Cerebellar nuclear complex (tissue), 1 donor: ENCODE measurements at places on chromosomes 7 and 10.

- no peak for DNase-seq
Measured at GRCh38 chr10:3054851-3055199, 12.5 kb upstream of the PFKP start.

- DNase-seq: peak; percentile 28
Measured at GRCh38 chr7:36967387-36967786, 243.1 kb upstream of the AOAH start.

DNA sequence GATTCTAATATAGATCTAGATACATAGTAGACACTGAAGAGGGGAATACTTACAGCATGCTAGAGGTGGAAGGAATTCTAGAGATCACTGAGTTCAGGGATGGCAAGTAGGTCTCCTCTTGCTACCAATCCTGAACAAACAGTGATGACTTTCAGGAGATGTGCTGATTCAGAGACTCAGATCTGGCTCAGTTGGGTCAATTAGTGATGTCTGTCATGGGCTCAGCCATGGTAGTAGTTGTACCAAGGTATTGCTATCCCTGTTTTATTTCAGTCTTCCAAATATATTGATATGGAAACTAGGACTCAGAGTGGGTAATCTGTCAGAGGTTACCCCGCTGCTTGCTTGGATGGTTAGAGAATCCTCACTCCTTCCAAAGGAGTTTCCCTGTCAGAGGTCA, 38.5 kb downstream of the UNC5B start:
- no peak for DNase-seq

DNA sequence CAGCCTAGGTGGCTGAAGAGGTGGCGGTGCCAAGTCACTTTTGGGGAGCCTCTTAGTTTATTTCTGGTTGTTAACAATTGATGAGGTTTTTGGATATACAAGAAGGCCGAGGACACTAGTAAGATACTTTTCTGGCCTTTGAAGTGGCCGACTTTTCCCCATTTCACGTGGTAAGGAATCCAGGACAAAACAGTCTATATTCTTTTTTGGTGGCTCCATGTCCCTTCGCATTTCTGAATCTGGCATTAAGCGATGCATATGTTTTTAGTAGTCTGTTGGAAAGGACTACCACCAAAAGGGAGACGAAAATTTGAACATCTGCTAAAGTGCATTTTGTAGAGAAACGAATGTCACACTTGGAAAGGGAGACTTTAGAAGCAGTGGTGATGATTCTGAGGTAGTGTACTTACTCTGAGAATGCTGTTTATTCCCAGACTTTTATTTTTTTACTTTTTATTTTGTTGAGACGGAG, 1.5 kb downstream of the MLLT10 start:
- DNase-seq: no peak

DNA sequence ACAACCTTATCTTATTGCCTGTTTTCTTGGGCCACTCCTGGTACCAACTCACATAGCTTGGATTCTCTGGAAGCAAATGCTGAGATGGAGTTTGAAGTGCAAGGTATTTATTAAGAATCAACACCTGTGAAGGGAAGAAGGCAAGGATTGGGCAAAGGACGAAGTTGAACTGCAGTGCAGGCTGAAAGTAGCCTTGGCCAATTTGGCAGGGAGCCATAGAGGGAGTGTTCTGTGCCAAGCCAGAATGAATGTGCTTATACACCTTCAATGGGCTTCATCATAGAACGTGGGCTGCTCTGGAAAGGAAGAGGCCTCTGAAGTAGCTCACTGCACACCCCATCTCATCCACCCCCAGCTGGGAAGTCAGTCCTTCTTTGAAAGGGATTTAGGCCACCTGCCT, 79.8 kb upstream of the IFRD1 start:
- no peak for DNase-seq

- DNase-seq: no peak
Measured at GRCh38 chr7:44466300-44467216, 23.9 kb downstream of the NUDCD3 start.

GRCh38 chr7:14125998-14126397, 136.5 kb upstream of the ETV1 start:
- DNase-seq: no peak

DNA sequence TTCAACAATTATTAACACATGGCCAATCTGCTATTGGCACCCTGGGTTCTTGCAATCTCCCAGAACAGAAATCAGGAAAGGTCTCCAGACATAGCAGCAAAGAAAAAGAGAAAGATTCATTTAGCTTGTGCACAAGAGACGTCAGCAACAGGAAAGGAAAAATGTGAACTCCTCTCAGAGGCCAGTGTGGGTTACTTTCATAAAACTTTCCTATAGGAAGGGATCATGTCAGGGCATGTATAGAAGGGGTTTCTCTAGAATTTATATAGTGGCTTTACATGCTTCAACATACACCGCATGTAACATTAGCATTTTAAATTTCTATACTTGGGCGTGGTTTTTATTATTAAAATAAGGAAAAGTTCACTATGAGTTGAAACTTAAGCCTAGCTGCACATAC, 725.1 kb downstream of the SORCS1 start:
- DNase-seq: no peak

GRCh38 chr7:4712281-4713182, 30.4 kb downstream of the FOXK1 start:
- DNase-seq: no peak

DNA sequence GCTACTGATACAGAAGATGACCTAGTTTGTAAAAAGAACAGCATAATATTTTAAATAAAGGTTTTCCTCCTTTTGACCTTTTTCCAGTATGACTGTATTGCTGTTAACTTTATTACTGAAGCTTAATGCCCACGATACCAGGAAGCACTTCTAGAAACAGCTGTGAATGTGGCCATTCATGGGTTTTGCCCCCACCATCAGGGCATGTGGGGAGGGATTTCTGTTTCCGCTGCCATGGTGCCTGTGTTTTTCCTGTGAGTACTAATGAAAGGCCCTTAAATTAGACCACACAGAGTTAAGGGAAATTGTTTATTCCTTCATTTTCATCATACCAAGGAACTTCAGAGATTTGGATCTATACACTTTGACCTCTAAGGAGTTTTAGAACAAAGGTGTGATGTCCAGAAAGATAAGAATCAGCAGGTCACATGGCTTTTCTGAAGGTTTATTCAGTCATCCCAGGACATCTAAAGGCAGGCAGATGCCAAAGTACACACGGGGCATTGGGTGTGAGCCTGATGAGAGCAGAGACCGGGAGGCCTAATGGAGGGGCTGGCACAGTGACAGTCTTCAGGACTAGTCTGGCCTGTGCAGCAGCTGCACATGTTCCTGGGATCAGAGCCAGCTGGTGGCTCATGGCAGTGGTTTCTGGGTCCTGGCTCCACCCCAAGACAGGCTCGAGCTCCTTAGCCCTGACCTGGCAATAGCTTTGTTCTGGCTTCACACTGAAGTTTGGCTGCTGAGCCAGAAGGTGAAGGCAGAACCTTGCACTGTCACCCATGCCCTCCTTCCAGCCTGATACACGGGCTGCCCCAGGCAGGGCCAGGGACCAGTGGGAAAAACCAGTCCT, 190.9 kb downstream of the REEP3 start:
- DNase-seq: peak; percentile 8

DNA sequence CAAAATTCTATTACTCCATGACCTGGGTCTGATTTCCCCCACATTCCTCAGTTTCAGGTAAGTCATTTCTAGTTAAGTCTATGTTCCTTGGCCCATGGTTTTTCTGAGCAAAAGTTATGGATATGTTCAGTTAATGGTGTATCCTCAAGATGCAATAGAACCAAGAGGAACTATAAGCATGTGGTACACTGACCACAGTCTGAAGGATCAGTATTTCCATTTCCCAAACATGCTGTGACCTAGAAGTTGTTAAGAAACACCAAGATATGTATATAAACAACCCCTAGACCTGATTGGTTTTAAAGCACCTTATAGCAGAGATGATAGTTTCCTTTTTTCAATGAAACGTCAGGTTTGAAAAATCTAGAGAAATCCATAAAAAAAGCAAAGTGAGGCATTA, 94.2 kb upstream of the ABCB5 start:
- no peak for DNase-seq

DNA sequence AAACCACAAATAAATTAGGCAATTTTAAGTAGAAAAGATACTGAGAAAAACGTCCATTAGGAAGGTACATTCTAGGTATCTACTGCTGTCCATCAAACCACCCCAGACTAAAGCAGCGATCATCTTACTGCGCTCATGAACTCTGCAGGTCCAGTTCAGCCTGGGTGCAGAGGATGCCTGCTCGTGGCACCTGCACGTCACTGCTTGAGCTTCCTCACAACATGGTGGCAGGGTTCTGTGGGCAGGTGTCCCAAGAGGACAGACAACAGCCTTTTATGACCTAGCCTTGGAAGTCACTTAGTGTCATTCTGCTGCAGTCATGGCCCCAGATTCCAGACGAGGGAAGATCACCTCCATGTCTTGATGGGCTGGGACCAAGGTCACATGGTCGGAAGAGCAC, 93.4 kb downstream of the MICALL2 start:
- DNase-seq: no peak
